ENCODE measurements at places on chromosomes 2 and 18.

DNA sequence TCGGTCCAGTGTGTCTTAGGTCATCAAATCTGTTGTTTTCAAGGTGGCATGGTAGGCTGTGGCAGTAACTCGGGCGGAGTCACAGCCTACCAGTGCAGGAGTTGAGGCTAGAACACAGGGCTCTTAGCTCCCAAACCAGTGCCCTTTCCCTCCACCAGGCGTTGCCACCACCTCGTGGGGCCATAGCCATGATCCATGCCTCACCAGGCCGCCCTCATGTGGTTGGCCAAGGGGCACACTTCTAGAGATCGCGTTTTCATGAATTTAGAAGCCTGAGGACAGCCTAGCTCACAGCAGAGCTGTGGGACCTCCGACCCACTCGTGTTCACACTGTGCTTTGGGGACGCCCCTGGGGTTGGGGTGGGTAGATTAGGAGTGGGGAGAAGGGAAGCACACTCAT, 10.6 kb downstream of the SEC11C start:
- no peak for DNase-seq

DNA sequence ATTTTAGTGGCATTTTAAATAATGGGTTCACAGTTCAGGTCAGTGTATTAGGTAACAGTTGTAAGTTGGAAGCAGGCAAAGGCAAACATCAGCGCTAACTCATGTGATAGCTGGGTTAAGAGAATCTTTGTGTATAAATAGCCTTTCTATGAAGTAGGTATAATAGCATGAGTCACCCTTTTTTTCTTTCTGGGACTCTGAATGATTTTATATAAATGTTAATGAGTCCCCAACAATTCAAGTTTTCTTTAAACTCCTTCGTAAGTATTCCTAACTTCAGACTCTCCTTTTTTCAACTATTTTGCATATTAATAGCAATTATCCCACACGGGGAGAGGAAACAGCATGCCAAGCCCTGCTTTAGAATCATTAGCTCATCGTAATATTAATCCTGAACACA, 384.3 kb downstream of the PIK3C3 start:
- no peak for DNase-seq

DNA sequence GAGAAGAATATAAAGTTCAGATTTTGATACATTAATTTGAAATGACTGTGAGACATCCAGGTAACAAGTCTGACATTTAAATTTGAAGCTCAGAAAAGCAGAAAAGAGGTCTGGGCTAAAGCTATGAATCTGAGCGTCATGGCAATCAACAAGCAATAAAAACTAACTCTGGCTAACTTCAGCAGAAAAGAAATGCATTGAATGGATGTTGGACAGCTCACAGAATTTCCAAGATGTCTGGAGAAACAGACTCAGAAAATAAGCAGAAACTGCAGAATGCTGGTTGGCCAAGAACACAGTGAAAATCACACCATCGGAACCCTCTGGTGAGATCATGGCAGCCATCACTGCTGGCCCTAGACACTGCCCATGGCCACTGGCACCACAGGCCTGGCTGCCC, 366.6 kb downstream of the METTL4 start:
- no peak for DNase-seq

DNA sequence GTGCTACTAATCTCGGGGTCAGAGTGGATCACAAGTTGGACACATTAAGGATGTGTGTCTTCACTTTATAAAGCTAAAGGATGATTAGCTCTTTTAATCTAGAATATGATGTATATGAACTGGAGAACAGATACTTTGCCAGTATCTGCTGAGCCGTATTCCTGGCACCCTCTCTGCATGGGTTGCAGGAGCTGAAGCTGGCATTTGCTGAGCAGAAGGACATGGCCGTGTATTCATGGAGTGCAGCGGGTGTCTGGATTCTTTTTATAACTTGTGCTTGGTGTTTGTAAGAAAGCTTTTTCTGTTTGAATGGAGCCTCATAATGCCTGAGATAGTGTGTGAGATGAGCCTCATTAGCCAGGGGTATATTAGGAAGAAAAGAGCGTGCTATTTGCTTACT, 103.9 kb upstream of the MCFD2 start:
- no peak for DNase-seq

DNA sequence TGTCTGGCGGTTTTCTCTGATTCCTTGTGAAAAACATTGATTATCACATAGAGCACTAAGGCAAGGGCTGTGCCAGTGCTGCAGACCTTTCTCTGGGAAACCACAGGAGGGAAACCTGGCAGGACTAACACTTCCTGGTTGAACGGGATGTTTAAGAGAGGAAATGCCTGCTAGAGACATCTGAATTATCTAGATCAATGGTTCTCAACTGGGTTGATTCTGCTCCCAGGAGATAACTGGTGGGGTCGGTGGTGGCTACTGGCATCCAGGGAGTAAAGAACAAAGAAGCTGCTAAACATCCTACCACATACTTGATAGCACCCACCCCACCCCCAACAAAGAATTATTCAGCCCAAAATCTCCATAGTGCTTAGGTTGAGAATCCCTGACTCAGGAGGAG, 37.5 kb downstream of the DDX18 start:
- DNase-seq, result no peak

GRCh38 chr2:148653437-148653836, 8.9 kb downstream of the EPC2 start:
- no peak for DNase-seq

DNA sequence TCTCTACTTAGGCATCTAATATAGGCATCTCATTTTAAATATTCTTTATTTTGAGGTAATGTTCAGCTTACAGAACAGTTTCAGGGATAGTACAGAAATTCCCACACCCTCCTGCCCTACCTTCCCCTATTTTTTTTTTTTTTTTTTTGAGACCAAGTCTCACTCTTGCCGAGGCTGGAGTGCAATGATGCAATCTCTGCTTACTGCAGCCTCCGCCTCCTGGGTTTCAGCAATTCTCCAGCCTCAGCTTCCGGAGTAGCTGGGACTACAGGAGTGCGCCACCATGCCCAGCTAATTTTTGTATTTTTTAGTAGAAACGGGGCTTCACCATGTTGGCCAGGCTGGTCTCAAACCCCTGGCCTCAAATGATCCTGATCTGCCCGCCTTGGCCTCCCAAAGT, 97.6 kb downstream of the EPB41L5 start:
- DNase-seq, result no peak

GRCh38 chr18:33459612-33460011, 19.1 kb upstream of the CCDC178 start:
- no peak for DNase-seq

DNA sequence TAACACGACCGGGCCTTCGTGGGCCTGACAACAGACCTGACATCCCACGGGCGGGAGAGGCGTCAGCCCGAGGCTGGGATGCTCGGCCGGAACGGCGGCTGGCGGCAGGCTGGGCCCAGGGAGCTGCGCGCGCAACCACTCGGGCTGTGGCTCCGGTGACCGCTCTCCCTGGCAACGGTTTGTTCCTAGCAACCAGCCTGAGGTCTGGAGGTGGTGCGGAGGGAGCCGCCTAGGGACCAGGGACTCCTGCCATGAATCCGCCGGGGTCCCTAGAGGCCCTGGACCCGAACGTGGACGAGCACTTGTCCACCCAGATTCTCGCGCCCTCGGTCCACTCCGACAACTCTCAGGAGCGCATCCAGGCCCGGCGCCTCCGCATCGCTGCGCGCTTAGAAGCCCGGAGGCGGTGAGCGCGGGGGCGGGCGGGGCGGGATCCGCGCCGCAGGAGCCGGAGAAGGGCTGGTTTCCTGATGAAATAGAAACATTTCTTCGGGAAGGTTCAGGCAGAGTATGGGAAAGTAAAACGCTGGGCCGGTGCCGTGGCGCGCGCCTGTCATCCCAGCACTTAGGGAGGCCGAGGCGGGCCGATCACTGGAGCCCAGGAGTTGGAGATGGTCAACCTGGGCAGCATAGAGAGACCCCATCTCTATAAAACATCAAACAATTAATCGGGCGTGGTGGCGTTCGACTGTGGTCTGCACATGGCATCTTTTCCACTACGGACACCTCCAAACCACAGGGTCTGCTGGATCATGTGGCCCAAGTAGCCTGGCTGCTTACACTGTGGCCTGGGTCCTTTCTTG, at the start of gene DRC1:
DRC1 (plus strand) TSS at position 182 of the 803 bp plus-strand sequence; CDS start at position 252, 70 bp downstream.
- DNase-seq, result no peak

GRCh38 chr2:240481720-240482119, 46.3 kb downstream of the GPC1 start:
- no peak for DNase-seq

DNA sequence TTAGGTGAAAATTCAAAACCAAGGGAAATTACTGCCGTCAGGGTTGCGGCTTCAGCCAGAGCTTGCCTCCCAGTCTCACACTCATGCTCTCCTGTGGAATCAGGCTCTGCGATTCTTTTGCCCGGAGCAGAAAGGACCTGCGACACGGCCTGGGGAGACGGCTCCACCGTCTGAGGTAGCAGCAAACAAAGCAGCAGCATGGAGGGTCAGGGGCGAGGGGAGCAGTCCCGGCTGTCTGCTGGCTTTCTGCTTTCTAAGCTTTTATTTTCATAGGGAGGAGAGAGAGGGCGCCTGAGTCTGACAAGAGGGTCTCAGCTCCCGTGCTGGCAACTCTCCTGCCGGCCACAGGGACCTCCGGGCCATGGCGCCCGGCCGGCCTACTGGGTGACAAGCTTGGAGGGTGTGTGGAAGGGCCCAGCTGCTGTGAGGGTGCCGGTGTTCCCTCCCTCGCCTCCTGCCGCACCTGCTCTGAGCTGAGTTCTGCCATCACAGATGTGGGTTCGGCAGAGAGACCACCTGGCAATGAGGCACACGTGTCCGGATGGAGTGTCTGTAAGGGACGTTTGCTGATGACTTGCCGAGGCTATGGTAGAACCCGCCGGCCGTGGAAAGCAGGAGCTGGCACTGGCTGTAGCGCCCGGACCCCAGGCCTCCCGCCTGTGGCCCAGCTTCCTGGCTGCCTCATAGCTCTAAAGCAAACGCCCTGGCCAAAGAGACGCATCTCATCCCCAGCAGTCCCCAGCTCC, 66.2 kb upstream of the CTDP1 start:
- DNase-seq, result no peak

- no peak for DNase-seq
Observed at GRCh38 chr18:65990944-65991708, 240.3 kb downstream of the CDH7 start.

GRCh38 chr18:79422022-79422782, 26.5 kb downstream of the NFATC1 start:
- no peak for DNase-seq

GRCh38 chr18:10852385-10853303, 296.7 kb downstream of the PIEZO2 start:
- DNase-seq, result no peak

DNA sequence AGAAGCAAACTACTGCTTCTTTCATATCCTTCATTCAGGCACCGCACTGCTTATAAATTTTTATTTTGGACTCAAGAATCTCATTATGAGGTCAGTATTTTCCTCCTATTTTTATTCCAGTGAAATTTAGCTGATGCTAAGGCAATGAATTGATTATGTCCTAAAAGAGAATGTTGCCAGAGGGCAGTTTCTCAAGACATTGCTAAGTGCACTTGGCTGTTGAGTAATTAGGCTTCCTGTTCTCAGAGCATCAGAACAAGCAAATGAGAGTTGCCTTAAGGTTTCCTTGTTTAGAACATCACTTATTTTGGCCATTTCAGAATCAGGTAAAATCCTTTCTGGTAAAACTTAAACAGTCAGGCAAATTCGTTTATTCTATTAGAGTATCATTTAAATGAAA, 548.6 kb upstream of the ZEB2 start:
- DNase-seq, result no peak

- DNase-seq, result no peak
Observed at GRCh38 chr2:53559302-53559966, 208.2 kb upstream of the CHAC2 start.

DNA sequence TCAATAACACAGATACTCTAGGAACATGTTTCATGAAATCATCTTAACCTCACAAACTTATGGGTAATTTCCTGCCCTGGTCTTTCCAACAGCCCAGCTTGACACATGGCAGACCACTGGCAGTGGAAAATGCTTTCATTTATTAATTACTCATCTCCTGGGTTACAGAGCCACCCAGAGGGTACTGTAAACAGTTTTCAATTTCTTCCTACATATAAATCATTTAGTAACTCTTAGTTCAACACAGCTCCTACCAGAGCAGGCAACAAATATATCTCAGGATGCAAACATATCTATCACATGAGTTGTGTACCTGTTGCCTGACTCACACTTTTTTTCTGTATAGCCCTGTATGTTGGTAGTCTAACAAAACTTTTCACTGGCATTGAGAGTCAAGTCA, 99.2 kb upstream of the VRK2 start:
- no peak for DNase-seq

DNA sequence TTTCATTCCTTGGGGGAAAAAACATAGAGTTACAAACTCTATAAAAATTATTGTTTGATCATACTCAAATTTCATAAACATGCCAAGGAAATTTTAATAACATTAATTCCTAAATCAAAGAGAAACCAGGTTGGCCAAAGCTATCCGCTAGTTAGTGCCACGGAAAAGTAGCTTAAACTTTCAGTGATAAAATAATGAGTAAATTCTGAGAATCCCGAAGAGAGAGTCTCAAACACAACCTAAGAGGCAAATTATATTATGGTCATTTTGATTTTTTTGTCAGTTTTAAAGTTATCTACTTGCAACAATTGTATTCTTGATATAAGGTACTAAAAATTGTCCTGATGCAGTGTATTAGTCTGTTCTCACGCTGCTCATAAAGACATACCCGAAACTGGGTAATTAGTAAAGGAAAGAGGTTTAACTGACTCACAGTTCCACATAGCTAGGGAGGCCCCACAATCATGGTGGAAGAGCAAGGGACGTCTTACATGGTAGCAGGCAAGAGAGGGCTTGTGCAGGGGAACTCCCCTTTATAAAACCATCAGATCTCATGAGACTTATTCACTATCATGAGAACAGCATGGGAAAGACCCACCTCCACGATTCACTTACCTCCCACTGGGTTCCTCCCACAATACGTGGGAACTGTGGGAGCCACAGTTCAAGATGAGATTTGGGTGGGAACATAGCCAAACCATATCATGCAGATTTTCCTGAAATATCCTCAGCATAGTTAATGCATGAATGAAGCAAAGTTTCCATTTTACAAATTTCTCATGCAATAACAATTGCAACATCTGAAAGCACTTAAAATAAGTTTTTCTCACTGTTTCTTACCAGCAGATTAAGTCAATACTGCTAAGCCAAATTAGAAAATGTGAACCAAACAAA, 205.9 kb upstream of the STK17B start:
- no peak for DNase-seq

DNA sequence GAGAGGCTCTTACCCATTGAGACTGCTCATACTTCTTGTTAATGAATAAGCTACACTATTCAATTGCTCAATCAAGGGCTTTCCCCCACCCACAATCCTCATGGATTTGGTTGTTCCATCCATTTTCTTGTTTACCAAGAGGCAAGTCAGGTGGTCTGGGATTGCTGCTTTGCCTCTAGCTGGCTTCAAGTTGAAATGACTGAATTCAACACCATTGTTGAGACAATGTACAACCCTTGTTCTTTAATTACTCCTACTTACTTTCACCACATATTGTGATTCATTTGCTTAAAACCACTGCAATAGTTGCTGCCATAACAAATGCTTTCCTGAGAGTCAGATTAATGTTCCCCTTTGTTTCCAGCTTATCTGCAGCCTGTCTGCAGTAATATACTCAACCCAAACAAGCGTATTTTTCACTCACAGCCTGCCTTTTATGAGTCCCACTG, 532.2 kb downstream of the RIT2 start:
- DNase-seq, result no peak
